ENCODE measurements at places on chromosomes 13 and 19. TPM values are rescaled to one million over a fixed set of nuclear protein-coding genes. Genes with fewer than 3 reads are reported as not detected.

GRCh38 chr19:5762608-5763217, 21.8 kb downstream of the PRR22 start:
- DNase-seq, result no peak

GRCh38 chr13:95235974-95236373, 65.3 kb downstream of the ABCC4 start:
- DNase-seq, result no peak

- no peak for DNase-seq
These were observed 9.8 kb downstream of the FUT6 start for GRCh38 chr19:5829567-5830310.

DNA sequence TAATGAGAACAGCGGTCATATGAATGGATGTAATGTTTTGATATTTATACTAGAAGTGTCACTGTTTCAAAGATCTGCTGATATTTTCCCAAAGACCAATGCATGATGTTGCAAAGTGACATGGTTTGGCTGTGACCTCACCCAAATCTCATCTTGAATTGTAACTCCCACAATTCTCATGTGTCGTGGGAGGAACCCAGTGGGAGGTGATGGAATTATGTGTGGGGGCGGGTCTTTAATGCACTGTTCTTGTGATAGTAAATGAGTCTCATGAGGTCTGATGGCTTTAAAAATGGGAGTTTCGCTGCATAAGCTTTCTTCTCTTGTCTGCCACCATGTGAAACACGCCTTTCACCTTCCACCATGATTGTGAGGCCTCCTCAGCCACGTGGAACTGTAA, 98.3 kb downstream of the AKAP11 start:
- DNase-seq, result no peak

The FGF21 gene
- not detected for total RNA-seq

The ZNF345 gene
- 3.8 TPM for total RNA-seq

All from pancreas (tissue), 10 donors.